ENCODE measurements at places on chromosomes 13 and 19. TPM values are rescaled to one million over a fixed set of nuclear protein-coding genes. Genes with fewer than 3 reads are reported as not detected.

Gene GIPC3
- not detected for polyA plus RNA-seq

Gene ZNF20
- 2.1 TPM for polyA plus RNA-seq

Gene STOML3
- not detected for polyA plus RNA-seq

Gene CYSLTR2
- polyA plus RNA-seq, result not detected

Gene CLIP3
- 49.0 TPM for polyA plus RNA-seq

Gene ZNF419
- 7.5 TPM for polyA plus RNA-seq

Gene ATP4B
- not detected for polyA plus RNA-seq

Gene TSSK6
- 0.95 TPM for polyA plus RNA-seq

Gene ICAM4
- 0.44 TPM for polyA plus RNA-seq

Gene EPS8L1
- 1.1 TPM for polyA plus RNA-seq

Gene NXNL1
- not detected for polyA plus RNA-seq

GRCh38 chr19:28603453-28603852 lies 609.5 kb downstream of the UQCRFS1 start:
- DNase-seq, result no peak

GRCh38 chr13:41459432-41460073 lies 2.2 kb downstream of the RGCC start:
- peak; percentile 38 for DNase-seq

GRCh38 chr19:49491030-49491803 lies 3.8 kb downstream of the RPL13A start:
- no peak for DNase-seq

- DNase-seq, result no peak
Measured at GRCh38 chr19:48085904-48086864, 24.4 kb downstream of the PLA2G4C start.

GRCh38 chr13:23949200-23949599 lies 51.9 kb upstream of the C1QTNF9B start:
- no peak for DNase-seq

DNA sequence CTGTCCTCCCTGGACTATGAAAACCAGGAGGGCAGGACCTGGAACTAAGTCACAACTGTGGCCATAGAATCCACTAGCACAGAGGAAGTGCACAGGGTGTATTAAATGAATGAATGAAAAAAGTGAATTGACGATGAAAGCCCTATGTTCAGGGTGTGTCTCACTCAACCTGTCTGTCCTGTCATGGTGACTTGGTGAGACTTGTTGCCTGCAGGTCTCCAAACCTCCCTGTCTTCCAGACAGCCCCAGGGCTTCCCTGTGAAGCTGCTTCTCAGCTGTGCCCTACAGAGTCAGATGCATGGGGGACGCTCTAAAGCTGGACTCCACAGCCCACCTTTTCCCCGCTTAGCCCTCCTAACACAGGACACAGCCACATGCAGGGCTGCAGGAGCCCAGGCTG lies 4.8 kb upstream of the IGFL1 start:
- DNase-seq, result no peak

- DNase-seq, result peak; percentile 56
Measured at GRCh38 chr13:79709471-79709870, 228.5 kb downstream of the NDFIP2 start.

GRCh38 chr19:1616396-1616795 lies 11.1 kb upstream of the UQCR11 start:
- no peak for DNase-seq

- peak; percentile 81 for DNase-seq
Measured at GRCh38 chr19:48738557-48739403, 1.6 kb downstream of the RASIP1 start.

DNA sequence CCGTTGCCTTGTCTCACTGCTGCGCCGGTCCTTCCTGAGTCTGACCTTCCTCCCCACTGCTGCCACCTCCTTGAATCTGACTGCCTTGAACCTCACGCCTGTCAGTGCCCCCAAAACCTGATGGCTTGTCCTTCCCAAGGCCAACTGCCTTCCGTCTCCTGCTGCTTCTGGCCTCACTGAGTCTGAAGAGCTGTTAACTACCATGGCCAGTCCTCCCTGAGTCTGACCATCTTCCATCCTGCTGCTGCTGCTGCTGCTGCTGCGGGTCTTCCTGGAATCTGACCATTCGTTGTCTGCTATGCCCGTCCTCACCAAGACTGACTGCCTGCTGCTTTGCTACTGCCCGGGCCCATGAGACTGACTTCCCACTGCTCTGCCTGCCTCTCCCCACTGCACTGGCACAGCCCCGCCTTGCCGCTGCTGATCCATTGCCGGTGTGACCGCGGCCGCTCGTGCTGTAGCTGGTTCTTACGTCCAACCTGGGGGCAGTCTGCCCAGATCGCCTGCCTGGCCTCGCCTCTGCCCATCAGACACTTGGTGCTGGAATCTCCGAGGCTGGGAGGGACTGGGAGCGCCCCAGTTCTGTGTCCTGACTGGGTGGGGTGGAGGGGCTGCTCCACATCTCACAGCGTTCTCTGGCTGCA lies 2.9 kb upstream of the RCN3 start:
- no peak for DNase-seq

DNA sequence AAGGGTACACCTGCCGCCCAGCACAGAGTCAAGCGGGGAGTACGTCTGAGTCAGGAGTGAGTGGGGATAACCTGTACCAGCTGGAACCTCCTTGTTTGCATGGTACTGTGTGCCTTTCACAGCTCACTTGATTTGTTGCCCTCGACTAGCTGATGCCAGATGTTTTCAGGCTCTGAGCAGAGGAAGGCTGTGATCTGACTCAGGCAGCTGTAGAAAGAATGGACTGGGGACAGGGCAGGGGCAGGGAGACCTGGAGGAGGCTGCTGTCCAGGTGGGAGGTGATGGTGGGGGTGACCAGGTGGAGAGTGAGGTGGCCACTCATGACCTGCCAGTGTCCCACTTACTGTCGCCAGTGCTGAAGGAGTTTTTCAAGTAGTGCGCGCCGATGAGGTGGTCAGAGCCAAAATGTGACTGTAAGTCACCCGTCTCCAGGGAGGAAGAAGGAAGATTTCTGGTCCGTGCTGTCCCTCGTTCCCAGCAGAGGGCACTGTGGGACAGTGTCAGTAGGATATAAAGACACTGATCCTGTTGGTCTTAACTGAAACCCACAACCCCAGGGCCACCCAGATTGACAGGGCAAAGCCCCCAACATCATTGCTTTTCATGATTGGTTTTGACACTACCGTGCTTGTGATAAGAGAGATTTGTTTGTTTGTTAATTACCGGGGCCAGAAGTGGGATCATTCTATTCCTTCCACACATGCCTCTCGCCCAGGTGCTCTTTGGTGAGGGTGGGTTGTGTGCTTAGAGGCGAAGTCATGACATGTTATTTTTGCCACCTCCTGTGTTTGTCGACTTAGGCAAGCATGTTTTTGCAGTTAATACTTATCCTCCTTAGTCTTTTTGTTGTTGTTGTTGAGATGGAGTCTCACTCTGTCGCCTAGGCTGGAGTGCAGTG lies 128.4 kb downstream of the DPF1 start:
- DNase-seq, result peak; percentile 81

GRCh38 chr19:11479898-11480714 lies 740 bp downstream of the ELAVL3 start:
- no peak for DNase-seq

DNA sequence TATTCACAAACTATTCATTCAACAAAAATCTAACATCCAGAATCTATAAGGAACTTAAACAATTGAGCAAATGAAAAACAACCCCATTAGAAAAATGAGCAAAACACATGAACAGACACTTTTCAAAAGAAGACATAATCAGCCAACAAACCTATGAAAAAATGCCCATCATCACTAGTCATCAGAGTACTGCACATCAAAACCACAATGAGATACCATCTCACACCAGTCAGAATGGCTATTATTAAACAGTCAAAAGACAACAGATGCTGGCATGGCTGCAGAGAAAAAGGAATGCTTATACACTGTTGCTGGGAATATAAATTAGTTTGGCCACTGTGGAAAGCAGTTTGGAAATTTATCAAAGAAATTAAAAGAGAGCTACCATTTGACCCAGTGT lies 487.6 kb downstream of the GPC6 start:
- peak; percentile 30 for DNase-seq

DNA sequence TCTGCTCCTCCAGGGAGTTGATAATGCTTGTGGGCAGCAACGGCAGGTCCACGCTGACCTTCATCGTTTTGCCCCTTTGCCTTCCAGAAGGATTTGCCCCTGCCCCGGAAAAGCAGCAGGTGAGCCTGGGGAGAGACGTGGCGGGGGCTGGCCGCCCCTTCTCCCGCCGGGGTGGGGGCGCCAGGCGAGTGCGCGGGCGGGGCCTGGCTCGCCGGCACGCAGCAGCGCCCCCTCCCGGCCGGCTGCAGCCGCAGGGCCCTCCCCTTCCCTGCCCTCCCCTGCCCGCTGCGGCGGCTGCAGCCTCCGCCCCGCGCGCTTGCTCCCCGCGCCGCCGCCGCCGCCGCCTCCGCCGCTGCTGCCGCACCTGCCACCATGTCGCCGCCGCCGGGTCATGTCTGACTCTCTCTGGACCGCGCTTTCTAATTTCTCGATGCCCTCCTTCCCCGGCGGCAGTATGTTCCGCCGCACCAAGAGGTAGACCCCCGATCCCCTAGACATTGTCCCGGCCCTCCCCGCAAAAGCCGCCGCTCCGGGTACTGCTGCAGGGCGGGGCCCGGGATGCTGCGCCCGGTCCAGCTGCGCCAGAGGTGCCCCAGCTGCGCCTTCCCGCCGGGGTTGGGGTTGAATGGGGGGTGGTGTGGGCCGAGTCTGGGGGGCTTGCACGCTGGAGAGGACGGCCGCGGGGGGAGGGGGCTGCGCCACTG lies at the start of gene MAST1:
MAST1 (plus strand) TSS at position 334 of the 704 bp plus-strand sequence; CDS start at position 392, 58 bp downstream.
- peak; percentile 68 for DNase-seq

DNA sequence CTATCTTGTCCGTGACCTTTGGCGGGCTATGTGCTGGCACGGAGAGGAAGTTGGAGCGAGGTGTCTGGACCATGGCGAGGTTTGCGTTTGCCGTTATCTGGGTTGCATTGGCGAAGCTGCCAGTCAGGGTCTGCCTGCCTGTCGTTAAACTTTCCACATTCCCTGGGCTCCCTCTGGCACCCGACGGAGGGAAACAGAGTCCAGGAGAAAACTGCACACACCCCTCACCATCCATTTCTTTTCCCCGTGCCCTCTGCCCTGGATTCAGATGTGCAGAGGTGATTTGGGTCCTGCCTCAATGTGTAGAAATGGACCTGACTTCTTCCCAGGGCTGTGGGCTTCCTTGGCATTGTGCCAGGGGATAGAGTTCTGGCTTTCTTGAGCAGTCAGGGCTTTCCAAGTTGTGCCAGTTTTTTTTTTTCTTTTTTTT lies 142.4 kb downstream of the URI1 start:
- DNase-seq, result no peak

- peak; percentile 57 for DNase-seq
Measured at GRCh38 chr13:46756977-46757376, 40.0 kb downstream of the ESD start.
